ENCODE measurements at places on chromosomes 1 and 21. TPM values are rescaled to one million over a fixed set of nuclear protein-coding genes. Genes with fewer than 3 reads are reported as not detected.

Gene KRTAP12-2
- total RNA-seq = not detected

GRCh38 chr1:227766653-227767277 is 31.5 kb downstream of the SNAP47 start:
- H3K4me1 ChIP-seq = peaks cover 11% of the 10 kb centered on the region
- DNase-seq = no peak
- no peak overlapping the region for H3K27ac ChIP-seq

Gene ANGPTL3
- not detected for total RNA-seq

Gene TRAF3IP3
- not detected for total RNA-seq

Gene TSPAN1
- 0.26 TPM for total RNA-seq

Gene PLA2G2F
- not detected for total RNA-seq

Gene ATAD3C
- total RNA-seq = 0.17 TPM

DNA sequence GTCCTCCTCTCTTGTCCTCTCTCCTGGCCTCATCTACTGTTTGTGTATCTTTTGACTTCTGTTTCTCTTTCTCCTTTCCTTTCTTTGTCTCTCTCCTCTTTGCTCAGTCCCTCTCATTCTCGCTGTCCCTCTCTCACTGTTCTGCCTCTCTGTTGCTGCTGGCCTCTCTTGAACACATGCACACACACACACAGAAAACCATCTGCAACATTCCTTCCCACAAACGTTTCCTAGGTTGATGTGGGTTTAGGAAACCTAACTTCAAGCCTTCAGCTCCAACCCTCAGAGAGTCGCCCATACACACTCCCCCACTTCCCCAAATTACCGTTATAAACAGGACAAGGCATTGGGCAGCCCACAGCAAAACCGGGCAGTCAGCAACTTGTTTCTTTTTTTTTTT is 10.9 kb upstream of the SSBP3 start:
- no peak overlapping the region for H3K4me3 ChIP-seq
- no peak overlapping the region for H3K27ac ChIP-seq
- H3K36me3 ChIP-seq = no peaks in the 10 kb centered on the region

DNA sequence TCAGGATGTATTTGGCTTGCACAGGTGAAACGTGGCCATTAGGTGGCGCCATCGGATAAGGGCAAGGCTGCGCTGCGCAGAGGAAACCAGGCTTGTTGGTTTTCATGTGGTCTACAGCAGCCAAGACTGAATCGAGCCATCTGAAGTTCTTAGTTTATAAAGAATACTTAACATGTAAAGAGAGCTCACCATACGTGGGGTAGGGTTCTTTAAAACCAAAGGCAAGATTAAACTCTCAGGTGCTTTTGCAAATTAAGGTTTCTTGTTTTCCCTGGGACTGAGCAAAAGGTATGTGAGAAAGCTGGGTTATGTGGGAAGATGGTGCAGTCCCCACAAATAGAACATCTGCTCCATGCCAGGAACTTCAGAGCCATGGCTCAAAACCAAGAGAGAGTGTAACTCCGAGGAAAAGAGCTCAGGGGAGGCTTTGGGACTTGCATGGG is 9.3 kb downstream of the MASP2 start:
- no peaks in the 10 kb centered on the region for H3K36me3 ChIP-seq
- peak; percentile 87 for DNase-seq
- no peak overlapping the region for H3K27ac ChIP-seq
- peaks cover 6% of the 10 kb centered on the region for H3K27me3 ChIP-seq

Gene CRYAA
- not detected for total RNA-seq

Gene FAM151A
- not detected for total RNA-seq

DNA sequence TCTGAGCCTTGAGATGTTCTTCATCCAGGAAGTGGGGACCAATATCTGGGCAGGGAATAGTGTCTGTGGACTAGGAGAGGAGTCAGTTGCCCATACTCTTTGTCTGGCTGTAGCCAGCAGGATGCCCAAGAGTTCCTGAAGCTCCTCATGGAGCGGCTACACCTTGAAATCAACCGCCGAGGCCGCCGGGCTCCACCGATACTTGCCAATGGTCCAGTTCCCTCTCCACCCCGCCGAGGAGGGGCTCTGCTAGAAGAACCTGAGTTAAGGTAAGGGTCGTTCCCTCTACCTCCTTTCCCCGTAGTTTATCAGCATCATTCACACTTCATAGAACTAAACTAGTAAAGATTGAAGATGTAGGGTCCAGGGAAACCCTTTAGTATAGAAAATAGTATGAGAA is 3.4 kb upstream of the PPOX start:
- H3K4me3 ChIP-seq = no peak overlapping the region
- peaks cover 21% of the 10 kb centered on the region for H3K36me3 ChIP-seq
- H3K4me1 ChIP-seq = peaks cover 18% of the 10 kb centered on the region
- DNase-seq = no peak
- no peaks in the 10 kb centered on the region for H3K27me3 ChIP-seq

DNA sequence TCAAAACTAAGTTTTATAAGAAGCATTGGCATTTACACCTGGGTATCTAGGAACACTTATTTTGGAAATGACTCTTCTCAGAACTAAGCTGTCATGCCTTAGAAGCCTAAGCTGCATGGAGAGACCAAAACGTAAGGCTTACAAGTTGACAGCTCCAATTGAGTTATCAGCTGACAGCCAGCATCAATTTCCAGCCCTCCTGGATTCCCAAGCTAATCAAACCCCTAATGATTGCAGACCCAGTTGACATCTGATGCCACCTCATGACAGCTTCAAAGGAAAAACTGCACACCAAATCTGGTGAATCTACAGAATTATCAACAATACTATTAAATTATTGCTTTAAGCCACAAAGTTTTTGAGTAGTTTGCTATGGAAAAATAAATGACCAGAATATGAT is 187.6 kb upstream of the PRMT6 start:
- H3K27me3 ChIP-seq = no peaks in the 10 kb centered on the region
- H3K27ac ChIP-seq = no peak overlapping the region
- no peaks in the 10 kb centered on the region for H3K4me1 ChIP-seq
- H3K4me3 ChIP-seq = no peak overlapping the region

GRCh38 chr1:48236716-48237470 is 14.4 kb downstream of the SLC5A9 start:
- no peaks in the 10 kb centered on the region for H3K4me1 ChIP-seq
- no peak overlapping the region for H3K4me3 ChIP-seq
- no peaks in the 10 kb centered on the region for H3K36me3 ChIP-seq
- H3K27ac ChIP-seq = no peak overlapping the region
- DNase-seq = peak; percentile 52

Gene DENND2C
- total RNA-seq = 1.3 TPM

Gene GABPB2
- total RNA-seq = 13.9 TPM

- H3K27me3 ChIP-seq = peaks cover 12% of the 10 kb centered on the region
- no peaks in the 10 kb centered on the region for H3K36me3 ChIP-seq
- no peaks in the 10 kb centered on the region for H3K4me1 ChIP-seq
- no peak for DNase-seq
Measured at GRCh38 chr1:36481091-36481490, 1.6 kb downstream of the CSF3R start.

GRCh38 chr21:15096146-15096545 is 31.3 kb upstream of the NRIP1 start:
- H3K27ac ChIP-seq = no peak overlapping the region
- H3K36me3 ChIP-seq = no peaks in the 10 kb centered on the region
- H3K4me3 ChIP-seq = no peak overlapping the region
- no peaks in the 10 kb centered on the region for H3K27me3 ChIP-seq
- no peaks in the 10 kb centered on the region for H3K4me1 ChIP-seq

Gene SPATA17
- total RNA-seq = 0.77 TPM

- H3K27ac ChIP-seq = no peak overlapping the region
- DNase-seq = no peak
- H3K4me3 ChIP-seq = no peak overlapping the region
- no peaks in the 10 kb centered on the region for H3K4me1 ChIP-seq
- no peaks in the 10 kb centered on the region for H3K36me3 ChIP-seq
Measured at GRCh38 chr1:58013237-58013636, 533.3 kb downstream of the OMA1 start.

DNA sequence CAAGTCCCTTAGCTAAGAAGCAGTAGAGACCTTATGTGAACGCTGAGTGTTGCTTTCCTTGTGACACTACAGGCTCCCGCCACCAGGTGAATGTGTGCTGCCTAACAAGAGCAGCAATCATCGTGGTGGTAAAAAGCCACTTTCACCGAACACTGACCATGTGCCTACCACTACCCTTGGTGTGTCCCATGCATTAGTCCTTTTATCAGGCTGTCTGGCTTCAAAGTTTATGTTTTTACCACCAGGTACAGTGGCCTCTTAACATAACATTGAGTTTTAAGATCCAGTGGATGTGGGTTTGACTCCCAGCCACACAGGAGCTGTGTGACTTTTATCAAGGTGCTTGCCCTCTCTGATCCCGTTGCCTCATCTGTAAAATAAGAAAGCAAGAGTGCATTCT is 1.7 kb downstream of the C1QB start:
- H3K4me3 ChIP-seq = no peak overlapping the region
- peaks cover 16% of the 10 kb centered on the region for H3K27me3 ChIP-seq

DNA sequence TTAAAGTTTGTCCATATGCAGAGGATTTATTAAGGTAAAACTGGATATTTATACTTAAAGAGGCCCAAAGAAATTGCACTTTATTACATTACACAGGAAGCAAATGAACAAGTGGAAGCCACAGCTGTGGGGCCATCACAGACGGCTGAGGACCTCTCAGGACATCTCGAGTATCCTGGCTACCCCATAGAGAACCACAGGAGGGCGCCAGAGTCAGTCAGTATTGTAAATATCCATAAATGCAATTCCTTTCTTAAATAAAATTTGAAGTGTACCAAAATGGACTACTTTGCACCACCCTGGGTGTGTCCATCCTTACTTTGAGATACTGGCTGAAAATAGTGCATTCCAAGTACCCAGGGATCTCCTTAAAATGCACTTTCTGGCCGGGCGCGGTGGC is 257.2 kb downstream of the MRPL39 start:
- H3K36me3 ChIP-seq = no peaks in the 10 kb centered on the region
- no peaks in the 10 kb centered on the region for H3K27me3 ChIP-seq
- H3K4me1 ChIP-seq = peaks cover 2% of the 10 kb centered on the region
- DNase-seq = peak; percentile 32

Gene CDK18
- total RNA-seq = 1.5 TPM

DNA sequence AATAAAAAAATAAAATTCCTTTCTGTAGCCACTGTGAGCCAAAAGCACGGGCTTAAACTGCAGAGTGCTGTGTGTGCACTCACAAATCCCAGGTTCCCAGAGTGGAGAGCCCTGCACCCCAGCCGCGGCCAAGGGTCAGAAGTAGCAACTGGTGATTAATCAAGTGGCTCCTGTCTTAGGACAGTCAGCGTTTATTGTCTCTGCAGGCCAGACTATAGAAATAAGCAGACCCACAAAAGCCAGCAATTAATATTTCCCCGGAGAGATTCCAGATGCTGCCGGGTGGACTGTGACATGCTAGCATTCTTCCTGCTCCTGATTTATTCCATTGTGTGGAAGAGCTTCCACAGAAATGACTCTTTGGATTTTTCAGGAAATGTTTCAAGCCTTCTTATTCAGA is 412.2 kb downstream of the KIF26B start:
- H3K27me3 ChIP-seq = no peaks in the 10 kb centered on the region
- no peaks in the 10 kb centered on the region for H3K36me3 ChIP-seq

Gene LPAR3
- total RNA-seq = 7.6 TPM

Gene NCDN
- total RNA-seq = 33.2 TPM

GRCh38 chr1:186899577-186899976 is 70.8 kb downstream of the PLA2G4A start:
- no peak overlapping the region for H3K27ac ChIP-seq
- H3K36me3 ChIP-seq = no peaks in the 10 kb centered on the region

Gene KHDRBS1
- 56.0 TPM for total RNA-seq

DNA sequence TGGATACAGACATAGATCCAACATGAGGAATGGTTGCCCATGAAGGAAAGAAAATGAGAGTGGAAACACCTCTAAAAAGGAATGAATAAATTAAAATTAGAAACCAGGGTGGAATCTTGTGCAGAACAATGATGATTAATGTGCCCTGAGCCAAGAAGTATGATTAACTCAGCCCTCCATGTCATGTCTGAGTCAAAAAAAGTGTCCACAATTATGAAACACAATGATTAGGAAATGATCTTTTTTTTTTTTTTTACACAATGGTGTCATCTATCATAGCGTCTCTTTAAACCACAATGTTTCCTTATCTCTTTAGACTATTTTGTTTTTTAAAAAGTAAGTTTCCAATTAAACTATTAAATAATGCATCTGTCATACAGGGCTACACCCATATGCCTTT is 78.9 kb upstream of the RAB4A start:
- no peak overlapping the region for H3K27ac ChIP-seq
- H3K36me3 ChIP-seq = no peaks in the 10 kb centered on the region
- peak; percentile 36 for DNase-seq

GRCh38 chr1:105565006-105565405 is 1491.5 kb upstream of the PRMT6 start:
- H3K27ac ChIP-seq = no peak overlapping the region
- no peak overlapping the region for H3K4me3 ChIP-seq
- no peaks in the 10 kb centered on the region for H3K27me3 ChIP-seq
- H3K4me1 ChIP-seq = no peaks in the 10 kb centered on the region
- DNase-seq = no peak
- H3K36me3 ChIP-seq = no peaks in the 10 kb centered on the region

Gene CCDC190
- not detected for total RNA-seq

DNA sequence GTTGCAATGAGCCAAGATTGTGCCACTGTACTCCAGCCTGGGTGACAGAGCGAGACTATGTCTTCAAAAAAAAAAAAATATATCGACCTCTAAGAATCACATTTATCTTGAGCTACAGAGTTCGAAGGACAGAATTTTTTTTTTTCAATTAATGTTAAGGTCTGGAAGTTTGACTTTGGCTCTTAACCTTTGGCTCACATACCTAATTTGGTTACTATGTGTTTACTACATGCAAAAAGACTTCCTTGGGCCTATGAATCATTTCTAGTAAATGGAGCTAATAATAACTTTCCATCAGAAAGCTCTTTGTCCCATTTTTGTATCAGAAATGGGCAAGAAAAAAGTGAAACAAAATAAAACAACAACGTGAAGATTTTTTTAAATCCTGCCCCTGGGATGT is 351.2 kb downstream of the SMYD3 start:
- DNase-seq = peak; percentile 65
- peaks cover 11% of the 10 kb centered on the region for H3K4me1 ChIP-seq
- peak overlapping the region; percentile 24 for H3K27ac ChIP-seq
- H3K4me3 ChIP-seq = no peak overlapping the region

- peaks cover 4% of the 10 kb centered on the region for H3K4me1 ChIP-seq
- H3K27me3 ChIP-seq = no peaks in the 10 kb centered on the region
- DNase-seq = peak; percentile 64
- H3K27ac ChIP-seq = peak overlapping the region; percentile 75
- H3K36me3 ChIP-seq = no peaks in the 10 kb centered on the region
- H3K4me3 ChIP-seq = peak overlapping the region; percentile 44
Measured at GRCh38 chr1:164576291-164577271, 17.6 kb downstream of the PBX1 start.

Gene LCE1F
- not detected for total RNA-seq

GRCh38 chr21:27369234-27369633 is 402.3 kb upstream of the ADAMTS5 start:
- H3K36me3 ChIP-seq = no peaks in the 10 kb centered on the region
- H3K27me3 ChIP-seq = no peaks in the 10 kb centered on the region
- H3K4me3 ChIP-seq = no peak overlapping the region
- no peaks in the 10 kb centered on the region for H3K4me1 ChIP-seq

Gene FRRS1
- total RNA-seq = 27.0 TPM

DNA sequence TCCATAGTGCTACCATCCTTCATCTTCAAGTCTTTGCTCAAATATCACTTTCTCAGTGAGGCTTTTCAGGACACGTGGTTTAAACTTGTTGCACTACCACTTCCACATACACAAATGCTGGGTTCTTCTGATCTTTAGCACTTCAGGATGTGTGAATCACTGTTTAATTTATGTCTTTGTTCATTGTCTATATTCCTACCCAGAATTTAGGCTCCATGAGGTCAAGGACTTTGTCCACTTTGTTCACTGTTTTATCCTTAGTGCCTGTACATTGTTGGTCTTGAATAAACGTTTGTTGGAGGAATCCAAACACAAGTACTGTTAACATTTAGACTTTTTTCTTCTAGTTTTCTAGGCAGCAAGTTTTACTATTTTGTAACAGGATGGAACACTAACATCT is 42.6 kb upstream of the RALGPS2 start:
- DNase-seq = no peak
- H3K4me3 ChIP-seq = no peak overlapping the region
- H3K27me3 ChIP-seq = no peaks in the 10 kb centered on the region
- H3K36me3 ChIP-seq = no peaks in the 10 kb centered on the region
- H3K27ac ChIP-seq = no peak overlapping the region
